ENCODE measurements at places on chromosomes 4 and X.
A peak's percentile ranks its signal among the peaks of the same experiment; 100 is the strongest.

GRCh38 chrX:17355976-17356375 lies 19.0 kb upstream of the NHS start:
- peaks cover 2% of the 10 kb centered on the region for H3K4me1 ChIP-seq
- H3K27ac ChIP-seq, result no peak overlapping the region
- DNase-seq, result no peak
- H3K27me3 ChIP-seq, result no peaks in the 10 kb centered on the region
- H3K36me3 ChIP-seq, result no peaks in the 10 kb centered on the region
- no peak overlapping the region for H3K4me3 ChIP-seq

- H3K4me1 ChIP-seq, result no peaks in the 10 kb centered on the region
- H3K36me3 ChIP-seq, result no peaks in the 10 kb centered on the region
- H3K27ac ChIP-seq, result no peak overlapping the region
- H3K4me3 ChIP-seq, result no peak overlapping the region
These were observed 73.7 kb upstream of the IL15 start for GRCh38 chr4:141562649-141563048.

- H3K27me3 ChIP-seq, result no peaks in the 10 kb centered on the region
- DNase-seq, result no peak
- no peaks in the 10 kb centered on the region for H3K4me1 ChIP-seq
- no peak overlapping the region for H3K4me3 ChIP-seq
These were observed 1240.0 kb upstream of the ADGRL3 start for GRCh38 chr4:59960143-59960542.

DNA sequence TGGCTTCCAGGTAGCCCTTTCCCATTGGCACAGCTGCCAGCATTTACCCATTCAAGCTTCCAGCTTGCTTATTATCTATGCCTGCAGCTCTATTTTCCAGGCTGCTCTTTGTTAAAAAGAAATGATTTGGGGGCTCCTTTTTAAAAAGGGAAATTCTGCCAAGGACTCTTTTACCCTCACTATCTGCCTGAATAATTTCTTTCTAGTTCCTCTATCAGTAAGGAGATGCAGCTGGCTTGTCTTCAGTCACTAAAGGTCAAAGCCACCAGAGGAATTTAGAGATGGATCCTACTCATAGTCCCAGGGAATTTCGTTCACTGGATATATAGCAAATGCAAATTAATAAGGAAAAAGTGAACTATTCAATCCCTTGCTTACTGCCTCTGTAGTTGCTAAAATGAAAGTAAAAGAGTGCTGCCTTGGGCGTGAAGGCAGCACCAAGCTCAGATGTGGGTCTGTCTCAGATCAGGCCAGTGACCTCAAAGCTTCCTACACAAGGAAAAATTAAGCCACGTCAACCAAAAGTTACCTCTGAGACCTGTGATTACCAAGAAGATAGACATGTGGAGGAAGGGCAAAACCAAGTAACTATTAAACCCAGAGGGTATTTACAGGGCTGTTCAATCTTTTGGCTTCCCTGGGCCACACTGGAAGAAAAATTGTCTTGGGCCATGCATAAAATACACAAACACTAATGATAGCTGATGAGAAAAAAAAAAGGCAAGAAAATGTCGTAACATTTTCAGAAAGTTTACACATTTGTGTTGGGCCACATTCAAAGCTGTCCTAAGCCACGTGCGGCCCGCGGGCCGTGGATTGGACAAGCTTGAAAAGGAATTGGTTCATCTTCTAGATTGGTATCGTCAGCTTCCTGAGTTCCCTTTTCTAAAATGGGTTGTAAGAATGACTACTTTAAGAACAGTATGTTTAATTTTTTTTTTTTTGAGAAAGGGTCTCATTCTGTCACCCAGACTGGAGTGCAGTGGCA lies 5.3 kb downstream of the ARSF start:
- DNase-seq, result no peak
- H3K36me3 ChIP-seq, result no peaks in the 10 kb centered on the region

- peak overlapping the region; percentile 70 for H3K4me3 ChIP-seq
- H3K36me3 ChIP-seq, result no peaks in the 10 kb centered on the region
- no peak overlapping the region for H3K27ac ChIP-seq
- peaks cover 10% of the 10 kb centered on the region for H3K27me3 ChIP-seq
- peaks cover 19% of the 10 kb centered on the region for H3K4me1 ChIP-seq
These were observed 112.2 kb downstream of the DHX15 start for GRCh38 chr4:24472161-24472510.

- H3K27me3 ChIP-seq, result no peaks in the 10 kb centered on the region
- peak; percentile 72 for DNase-seq
- no peak overlapping the region for H3K4me3 ChIP-seq
- H3K36me3 ChIP-seq, result no peaks in the 10 kb centered on the region
- no peak overlapping the region for H3K27ac ChIP-seq
These were observed 166.8 kb downstream of the SHROOM3 start for GRCh38 chr4:76601791-76602190.

GRCh38 chr4:139368998-139369397 lies 66.7 kb upstream of the NDUFC1 start:
- peaks cover 27% of the 10 kb centered on the region for H3K36me3 ChIP-seq
- H3K4me1 ChIP-seq, result peaks cover 19% of the 10 kb centered on the region
- no peak overlapping the region for H3K4me3 ChIP-seq
